ENCODE measurements at places on chromosomes 16 and 17. TPM values are rescaled to one million over a fixed set of nuclear protein-coding genes. Genes with fewer than 3 reads are reported as not detected.

FAM117A gene
- 13.9 TPM for total RNA-seq

TMC8 gene
- total RNA-seq: 3.8 TPM

IRF8 gene
- 15.6 TPM for total RNA-seq

KCNAB3 gene
- 0.97 TPM for total RNA-seq

TEX14 gene
- 0.32 TPM for total RNA-seq

- no peak for DNase-seq
Observed at GRCh38 chr16:14070555-14070876, 603 bp upstream of the MRTFB start.

- DNase-seq: no peak
Observed at GRCh38 chr16:14249291-14250032, 178.3 kb downstream of the MRTFB start.

TBC1D3I gene
- total RNA-seq: not detected
